ENCODE measurements at places on chromosomes 2 and 18. TPM values are rescaled to one million over a fixed set of nuclear protein-coding genes. Genes with fewer than 3 reads are reported as not detected.

CXCR2 gene
- total RNA-seq = not detected

FARSB gene
- 5.7 TPM for total RNA-seq

ATP6V1B1 gene
- total RNA-seq = 0.76 TPM

FSHR gene
- not detected for total RNA-seq

MAPK4 gene
- total RNA-seq = not detected

All from bladder microvascular endothelial cell (primary cell).